Activated CD8-positive, alpha-beta memory T cell treated with anti-CD3 and anti-CD28 coated beads for 1 hour (primary cell): ENCODE measurements at places on chromosomes 4 and X.

DNA sequence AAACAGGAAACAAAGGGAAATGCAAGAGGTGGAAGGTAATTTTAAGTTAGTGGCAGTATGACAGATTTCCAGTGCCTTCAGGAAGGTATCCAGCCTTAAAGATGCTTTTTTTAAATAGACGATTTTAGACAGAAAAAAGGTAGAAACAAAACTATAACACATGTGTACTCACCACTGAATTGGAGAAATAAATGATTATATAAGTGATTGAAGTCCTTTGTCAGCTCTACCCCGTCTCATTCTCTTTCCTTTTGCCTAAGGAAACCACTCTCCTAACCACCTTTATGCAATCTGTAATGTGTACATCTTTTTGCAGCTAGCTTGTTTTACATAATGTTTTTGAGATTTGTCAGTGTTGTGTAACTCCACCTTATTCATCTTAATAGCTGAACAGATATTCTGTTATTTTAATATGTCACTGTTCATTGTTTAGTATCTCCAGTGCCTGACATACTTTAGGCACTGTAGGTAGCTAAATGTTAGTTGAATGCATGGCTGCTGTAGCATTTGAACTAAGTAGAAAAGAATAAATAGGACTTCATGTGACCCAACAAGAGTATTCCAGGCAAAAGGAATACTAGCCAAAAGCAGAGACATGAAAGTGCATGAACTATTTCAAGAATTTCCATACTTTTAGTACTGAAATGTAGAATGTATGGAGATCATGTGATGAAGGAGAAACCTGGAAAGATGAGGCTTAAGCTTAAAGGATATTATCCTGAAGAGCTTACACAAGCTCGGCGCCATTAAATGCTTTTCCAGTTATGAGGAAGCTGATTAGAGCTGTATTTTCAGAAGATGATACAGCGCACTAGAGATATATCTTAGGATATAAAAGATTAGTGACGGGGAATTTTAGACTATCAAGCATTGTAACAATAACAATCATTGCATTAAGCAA is 865 bp downstream of the FAM200B start:
- no peak for DNase-seq

GRCh38 chr4:180710628-180711337 is 1532.4 kb upstream of the TENM3 start:
- DNase-seq: no peak

DNA sequence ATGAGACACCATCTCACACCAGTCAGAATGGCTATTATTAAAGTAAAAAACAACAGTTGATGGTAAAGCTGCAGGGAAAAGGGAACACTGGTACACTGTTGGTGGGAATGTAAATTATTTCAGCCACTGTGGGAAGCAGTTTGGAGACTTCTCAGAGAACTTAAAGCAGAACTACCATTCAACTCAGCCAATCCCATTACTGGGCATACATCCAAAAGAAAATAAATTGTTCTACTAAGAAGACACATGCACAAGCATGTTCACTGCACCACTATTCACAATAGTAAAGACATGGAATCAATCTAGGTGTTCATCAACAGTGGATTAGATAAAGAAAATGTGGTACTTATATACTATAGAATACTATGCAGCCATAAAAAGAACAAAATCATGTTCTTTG is 135.0 kb downstream of the REELD1 start:
- DNase-seq: no peak

- DNase-seq: no peak
Measured at GRCh38 chr4:55635282-55635681, 816 bp downstream of the NMU start.

- no peak for DNase-seq
Measured at GRCh38 chr4:68651932-68652331, 18.5 kb downstream of the UGT2B15 start.

DNA sequence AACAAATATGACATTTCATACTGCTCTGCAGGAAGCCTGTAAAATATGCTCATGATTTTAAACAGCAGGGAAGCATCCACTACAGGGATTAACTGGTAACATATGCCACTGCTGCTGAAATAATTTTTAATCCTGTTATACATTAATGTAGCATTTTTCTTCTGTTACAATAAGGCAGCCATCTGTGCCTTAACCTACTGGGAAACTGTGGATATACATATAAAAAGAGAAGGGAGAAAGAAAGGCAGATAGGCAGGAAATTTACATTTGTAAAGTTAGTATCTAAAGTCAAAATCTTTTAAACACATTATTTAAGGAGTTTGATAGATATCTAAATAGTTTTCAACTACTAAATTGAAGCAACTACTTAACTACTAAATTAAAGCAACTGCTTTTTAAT is 514.6 kb upstream of the KLHL4 start:
- DNase-seq: no peak

- no peak for DNase-seq
Measured at GRCh38 chr4:123163501-123163900, 233.1 kb upstream of the SPRY1 start.

DNA sequence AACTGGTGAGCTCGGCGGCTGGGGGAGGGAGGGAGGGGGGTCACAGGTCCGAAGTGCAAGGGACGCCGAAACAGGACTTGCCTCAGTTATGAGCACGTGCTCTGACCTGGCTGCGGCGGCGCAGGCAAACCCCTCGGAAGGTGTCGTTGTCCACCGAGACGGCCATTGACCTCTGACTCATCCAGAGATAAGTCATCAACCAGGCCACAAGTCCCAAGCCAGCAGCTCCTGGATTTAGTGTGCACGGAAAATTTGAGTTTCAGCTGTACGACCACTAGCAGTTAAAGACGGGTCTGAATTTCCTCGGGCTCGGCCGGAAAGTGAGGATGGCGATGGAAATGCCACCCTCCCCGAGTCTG is 674 bp downstream of the SH3D19 start:
- no peak for DNase-seq

DNA sequence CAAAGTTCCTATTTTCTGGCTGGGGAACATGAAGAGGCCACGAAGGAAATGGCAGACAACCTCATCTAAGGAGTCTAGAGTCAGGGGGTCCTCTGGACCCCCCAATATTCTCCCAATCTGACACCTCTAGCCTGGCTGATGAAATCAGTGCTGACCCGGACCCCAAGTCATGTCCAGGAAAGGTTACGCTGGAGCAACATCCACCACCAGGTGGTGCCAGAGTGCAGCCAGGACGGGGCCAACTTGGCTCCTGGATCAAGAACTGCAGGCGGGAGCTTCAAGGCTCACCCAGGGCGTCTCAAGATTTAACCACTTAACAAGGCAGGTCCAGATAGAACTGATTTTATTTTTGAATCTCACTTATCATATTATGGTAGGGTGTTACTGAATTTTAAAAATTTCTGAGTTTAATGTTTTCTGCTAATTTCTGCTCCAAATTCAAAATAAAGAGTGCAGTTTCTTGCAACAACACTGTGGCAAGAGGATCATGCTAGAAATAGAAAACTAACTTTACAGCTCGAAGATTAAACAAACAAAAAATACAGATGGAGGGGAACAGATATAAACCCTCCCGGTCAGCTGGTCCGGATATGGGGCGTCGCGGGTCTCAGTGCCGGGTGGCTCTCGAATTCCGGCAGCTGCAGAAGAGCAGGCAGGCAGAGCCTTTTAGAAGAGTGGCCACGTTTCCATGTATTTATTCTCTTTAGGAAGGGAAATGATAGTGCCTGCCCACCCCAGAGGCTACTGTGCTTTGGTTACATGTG is 135.5 kb downstream of the AFAP1 start:
- DNase-seq: peak; percentile 76

DNA sequence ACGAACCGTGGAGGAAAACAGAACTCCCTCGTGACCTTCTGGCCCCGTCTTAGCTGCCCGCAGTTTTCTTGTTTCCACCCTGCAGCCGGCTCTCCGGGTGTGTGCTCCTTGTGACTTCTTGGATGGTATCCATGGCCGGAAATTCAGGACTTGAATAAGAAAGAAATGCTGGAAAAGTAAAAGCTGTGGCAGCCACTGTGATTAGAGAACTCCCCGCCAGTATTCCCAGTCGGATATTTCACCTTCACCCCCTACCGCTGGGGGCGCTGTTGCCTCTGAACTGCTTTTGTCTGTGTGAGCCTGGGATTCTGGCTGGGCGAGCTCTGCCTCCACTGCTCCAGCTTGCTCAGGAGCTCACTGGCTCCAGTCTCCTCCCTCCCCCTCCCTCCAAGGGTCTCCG is 41.5 kb upstream of the CYP4V2 start:
- DNase-seq: no peak

- no peak for DNase-seq
Measured at GRCh38 chr4:41832961-41833360, 84.4 kb upstream of the PHOX2B start.

DNA sequence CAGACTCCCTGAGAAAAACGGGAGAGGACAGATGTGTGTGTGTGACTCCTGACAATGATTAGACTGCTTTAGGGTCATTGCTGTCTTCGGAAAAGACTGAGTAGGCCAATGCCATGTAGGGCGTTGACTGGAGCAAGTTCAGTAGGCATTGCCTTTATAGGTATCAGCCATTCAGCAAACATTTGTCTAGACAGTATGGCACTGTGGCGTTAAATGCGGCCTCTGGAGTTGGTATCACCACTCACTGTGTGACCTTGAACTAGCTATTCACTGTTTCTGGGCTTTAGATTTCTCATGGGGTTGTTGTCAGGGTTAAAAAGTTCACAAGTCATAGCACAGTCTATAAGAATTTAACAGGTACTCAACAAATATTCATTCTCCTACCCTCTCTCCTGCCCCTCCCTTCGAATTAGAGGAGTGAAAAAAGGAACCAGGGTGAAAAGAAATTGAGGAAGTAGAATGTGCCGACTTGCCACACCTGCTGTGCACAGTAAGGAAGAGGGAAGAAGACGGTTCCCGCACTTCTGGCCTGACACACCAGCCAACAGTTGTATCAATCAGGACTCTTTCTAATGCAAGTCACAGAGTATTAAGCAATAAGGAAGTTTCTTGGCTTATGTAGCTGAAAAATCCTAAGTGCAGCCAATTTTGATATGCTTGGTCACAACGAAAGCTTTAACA is 83.2 kb upstream of the PLAC8 start:
- DNase-seq: no peak

GRCh38 chrX:150508451-150509367 is 59.7 kb upstream of the MTM1 start:
- no peak for DNase-seq

- no peak for DNase-seq
Measured at GRCh38 chr4:185550933-185551332, 15.6 kb upstream of the PDLIM3 start.

DNA sequence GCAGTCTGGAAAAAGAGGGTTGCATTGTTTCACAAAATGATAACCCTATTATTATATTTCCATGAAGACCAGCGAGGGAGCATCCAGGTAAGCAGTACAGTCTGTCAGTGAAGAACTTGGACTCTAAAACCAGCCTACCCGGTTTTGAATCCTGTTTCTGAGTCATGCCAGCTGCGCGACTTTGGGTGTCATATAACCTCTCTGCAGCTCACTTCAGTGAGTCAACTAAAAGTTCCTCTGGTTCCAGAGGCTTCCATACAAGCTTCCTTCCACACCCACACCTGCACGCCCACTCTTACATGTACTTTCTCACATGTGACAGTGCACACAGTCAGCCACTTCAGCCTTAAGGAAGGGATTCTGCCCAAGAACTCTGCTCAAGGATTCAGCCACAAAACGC is 49.8 kb upstream of the PRPS2 start:
- no peak for DNase-seq

DNA sequence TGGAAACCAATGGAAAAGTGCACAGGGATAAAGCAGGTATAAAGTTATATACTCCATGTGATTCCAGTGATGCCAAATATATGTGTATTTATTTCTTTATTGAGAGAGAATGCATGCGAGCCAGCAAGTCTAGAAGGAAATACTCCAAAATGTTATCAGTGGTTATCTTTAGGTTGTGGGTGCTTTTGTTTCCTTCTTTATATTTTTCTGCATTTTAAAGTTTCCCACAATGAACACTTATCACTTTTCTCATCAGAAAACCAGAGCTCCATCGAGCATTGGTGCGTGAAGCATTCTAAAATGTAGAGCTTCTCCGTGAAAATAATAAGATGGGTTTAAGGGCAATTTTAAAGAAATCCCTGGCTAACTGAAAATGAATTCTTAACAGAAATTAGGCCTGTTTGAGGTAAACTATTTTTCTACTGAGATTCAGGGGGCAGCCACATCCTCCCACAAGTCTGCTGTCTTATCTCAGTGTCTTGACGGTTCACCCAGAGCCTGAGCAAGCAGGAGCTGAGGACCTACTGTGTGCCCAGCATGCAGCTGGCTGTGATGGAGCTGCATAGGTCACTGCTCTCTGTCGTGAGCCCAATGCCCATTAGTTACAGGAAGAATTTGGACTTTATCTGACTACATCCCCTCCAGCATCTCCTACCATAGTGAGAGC is 18.7 kb upstream of the CD40LG start:
- no peak for DNase-seq

- no peak for DNase-seq
Measured at GRCh38 chrX:119389214-119389613, 9.9 kb upstream of the SLC25A43 start.

DNA sequence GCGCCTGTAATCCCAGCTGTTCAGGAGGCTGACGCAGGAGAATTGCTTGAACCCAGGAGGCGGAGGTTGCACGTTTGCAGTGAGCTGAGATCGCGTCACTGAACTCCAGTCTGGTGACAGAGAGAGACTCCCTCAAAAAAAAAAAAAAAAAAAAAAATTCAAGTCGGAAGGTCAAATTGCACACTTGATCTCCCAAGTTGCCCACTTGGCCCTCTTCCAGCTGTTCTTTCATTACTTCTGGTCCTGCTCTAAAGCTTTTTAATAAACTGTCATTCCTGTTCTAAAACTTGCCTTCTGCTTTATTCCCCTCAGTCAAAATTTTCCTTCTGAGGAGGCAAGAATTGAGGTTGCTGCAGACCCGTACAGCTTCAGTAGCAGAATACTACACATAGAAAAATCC is 2358.0 kb downstream of the ARAP2 start:
- no peak for DNase-seq

GRCh38 chrX:41728125-41728524 is 4.1 kb downstream of the GPR82 start:
- no peak for DNase-seq

- no peak for DNase-seq
Measured at GRCh38 chrX:44951572-44952067, 78.6 kb downstream of the KDM6A start.

DNA sequence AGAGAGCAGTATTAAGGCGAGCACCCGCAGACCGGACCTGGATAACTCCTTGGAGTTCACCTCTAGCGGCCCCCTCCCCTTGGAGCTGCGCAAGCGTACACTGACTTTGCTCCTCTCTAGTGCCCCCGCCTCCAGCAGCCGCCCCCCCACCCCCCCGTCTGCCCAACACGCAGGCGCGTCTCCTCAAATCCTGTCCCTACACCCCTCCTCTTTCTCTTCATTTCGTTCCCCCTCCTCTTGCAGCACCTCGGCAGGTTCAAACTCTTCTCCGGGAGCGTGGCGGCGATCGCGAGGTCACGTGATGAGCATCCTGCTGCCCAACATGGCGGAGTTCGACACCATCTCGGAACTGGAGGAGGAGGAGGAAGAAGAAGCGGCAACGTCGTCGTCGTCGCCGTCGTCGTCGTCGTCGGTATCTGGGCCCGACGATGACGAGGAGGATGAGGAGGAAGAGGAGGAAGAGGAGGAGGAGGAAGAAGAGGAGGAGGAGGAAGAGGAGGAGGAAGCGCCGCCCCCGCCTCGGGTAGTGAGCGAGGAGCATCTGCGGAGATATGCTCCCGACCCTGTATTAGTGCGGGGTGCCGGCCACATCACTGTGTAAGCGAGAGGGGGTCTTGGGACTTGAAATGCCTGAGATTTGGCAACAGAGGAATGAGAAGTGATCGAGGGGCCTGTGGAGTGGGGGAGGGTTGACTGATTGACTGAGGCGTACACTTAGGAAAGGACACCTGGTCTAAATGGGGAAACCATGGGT is at the start of gene CHIC1:
TSS of gene CHIC1 (plus strand) at position 214 of the 754 bp plus-strand sequence. CDS start at position 302, 88 bp downstream.
- DNase-seq: peak; percentile 30
